Astrocyte (in vitro differentiated cells and primary cell): ENCODE measurements at places on chromosomes 13 and 19. TPM values are rescaled to one million over a fixed set of nuclear protein-coding genes. Genes with fewer than 3 reads are reported as not detected.

Gene UPK1A
- total RNA-seq, result 0.18 TPM in 1 of 2 replicates, not detected in the other

DNA sequence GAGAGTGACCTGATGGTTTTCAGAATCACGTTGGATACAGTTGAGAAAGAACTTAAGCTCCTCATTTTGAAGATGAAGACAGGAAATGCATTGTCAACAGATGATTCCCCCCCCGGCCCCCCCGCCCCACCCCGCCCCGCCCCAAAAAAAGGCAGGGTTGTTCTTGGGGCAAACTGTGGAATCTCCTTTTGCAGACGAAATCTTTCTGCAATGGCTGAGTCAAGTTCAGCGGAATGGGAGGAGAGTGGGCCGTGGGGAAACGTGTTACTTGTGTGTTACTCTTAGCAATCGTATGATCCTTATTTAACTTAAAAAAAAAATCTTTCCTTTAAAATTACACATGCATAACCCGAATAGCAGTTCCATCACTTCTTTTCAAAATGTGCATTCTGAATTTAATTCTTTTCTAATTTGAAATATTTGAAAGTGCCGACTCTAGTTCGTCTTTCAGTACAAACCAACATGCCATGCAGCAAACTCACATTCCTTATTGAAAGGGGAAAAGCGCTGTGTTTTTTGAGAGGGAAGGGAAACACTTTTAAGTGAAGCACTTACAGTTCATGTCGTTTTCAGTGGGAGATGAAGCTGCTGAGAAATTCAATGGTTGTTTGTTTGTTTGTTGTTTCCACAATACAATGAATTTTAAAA is 348.5 kb upstream of the ARGLU1 start:
- H3K4me3 ChIP-seq, result no peak overlapping the region
- H3K27ac ChIP-seq, result no peak overlapping the region
- DNase-seq, result no peak
- H3K4me1 ChIP-seq, result peaks cover 18% of the 10 kb centered on the region
- no peaks in the 10 kb centered on the region for H3K27me3 ChIP-seq
- no peaks in the 10 kb centered on the region for H3K36me3 ChIP-seq

GRCh38 chr19:12668932-12669269 is 2.3 kb downstream of the WDR83 start:
- peak overlapping the region; percentile 83 for H3K4me3 ChIP-seq
- peaks cover 21% of the 10 kb centered on the region for H3K4me1 ChIP-seq
- peak overlapping the region; percentile 97 for H3K27ac ChIP-seq

DNA sequence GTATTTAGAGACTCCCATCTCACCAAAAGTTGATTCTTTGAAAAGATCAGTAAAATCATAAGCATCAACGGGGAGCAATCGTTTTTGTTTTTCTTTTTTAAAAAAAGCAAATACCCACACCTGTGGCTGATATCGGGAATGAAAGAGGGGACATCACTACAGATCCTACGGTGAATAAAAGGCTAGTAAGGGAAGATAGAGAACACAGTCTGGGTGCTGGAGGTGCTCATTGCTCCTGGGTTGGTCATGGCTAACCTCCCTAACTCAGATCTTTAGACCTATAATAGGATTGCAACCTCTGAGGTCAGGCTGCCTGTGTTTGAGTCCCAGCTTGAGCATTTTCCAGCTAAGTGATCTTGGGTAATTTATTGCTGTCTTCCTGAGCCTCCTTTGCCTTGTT is 1.1 kb downstream of the EHD2 start:
- peak overlapping the region; percentile 93 for H3K4me3 ChIP-seq
- H3K4me1 ChIP-seq, result peaks cover 15% of the 10 kb centered on the region
- H3K36me3 ChIP-seq, result peaks cover 3% of the 10 kb centered on the region

GRCh38 chr13:97976610-97977521 is 23.4 kb downstream of the IPO5 start:
- peak overlapping the region; percentile 77 for H3K4me3 ChIP-seq
- no peaks in the 10 kb centered on the region for H3K27me3 ChIP-seq
- no peaks in the 10 kb centered on the region for H3K36me3 ChIP-seq
- no peak for DNase-seq

DNA sequence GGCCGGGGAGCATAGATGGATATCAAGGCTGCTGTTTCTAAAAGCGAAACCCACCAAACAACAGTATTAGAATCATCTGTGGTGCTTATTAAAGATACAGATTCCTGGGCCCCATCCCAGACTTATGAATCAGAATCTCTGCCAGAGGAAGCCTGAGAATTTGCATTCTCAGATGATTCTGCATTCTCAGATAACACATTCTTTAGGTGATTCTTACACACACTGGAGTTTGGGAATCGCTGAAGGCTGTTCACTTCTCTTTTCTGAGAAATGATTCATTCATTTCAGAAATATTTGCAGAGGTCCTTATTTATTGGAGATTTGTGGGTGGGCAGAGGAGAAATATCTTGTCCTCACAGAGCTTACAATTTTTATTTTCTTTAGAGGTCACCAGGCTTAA is 24.4 kb downstream of the ALOX5AP start:
- peaks cover 3% of the 10 kb centered on the region for H3K4me1 ChIP-seq
- no peak overlapping the region for H3K27ac ChIP-seq
- H3K36me3 ChIP-seq, result no peaks in the 10 kb centered on the region
- H3K4me3 ChIP-seq, result no peak overlapping the region
- H3K27me3 ChIP-seq, result peaks cover 4% of the 10 kb centered on the region

- no peak for DNase-seq
- H3K4me1 ChIP-seq, result peaks cover 25% of the 10 kb centered on the region
- H3K36me3 ChIP-seq, result no peaks in the 10 kb centered on the region
- no peak overlapping the region for H3K27ac ChIP-seq
Measured at GRCh38 chr19:10295305-10295846, 5.6 kb downstream of the ICAM5 start.

Gene GAMT
- 34.1 and 35.9 TPM in 2 replicates for total RNA-seq

Gene APOC4
- not detected in 2 replicates for total RNA-seq

Gene ERFL
- 0.36 and 0.41 TPM in 2 replicates for total RNA-seq

Gene SAE1
- total RNA-seq, result 107 and 133 TPM in 2 replicates

DNA sequence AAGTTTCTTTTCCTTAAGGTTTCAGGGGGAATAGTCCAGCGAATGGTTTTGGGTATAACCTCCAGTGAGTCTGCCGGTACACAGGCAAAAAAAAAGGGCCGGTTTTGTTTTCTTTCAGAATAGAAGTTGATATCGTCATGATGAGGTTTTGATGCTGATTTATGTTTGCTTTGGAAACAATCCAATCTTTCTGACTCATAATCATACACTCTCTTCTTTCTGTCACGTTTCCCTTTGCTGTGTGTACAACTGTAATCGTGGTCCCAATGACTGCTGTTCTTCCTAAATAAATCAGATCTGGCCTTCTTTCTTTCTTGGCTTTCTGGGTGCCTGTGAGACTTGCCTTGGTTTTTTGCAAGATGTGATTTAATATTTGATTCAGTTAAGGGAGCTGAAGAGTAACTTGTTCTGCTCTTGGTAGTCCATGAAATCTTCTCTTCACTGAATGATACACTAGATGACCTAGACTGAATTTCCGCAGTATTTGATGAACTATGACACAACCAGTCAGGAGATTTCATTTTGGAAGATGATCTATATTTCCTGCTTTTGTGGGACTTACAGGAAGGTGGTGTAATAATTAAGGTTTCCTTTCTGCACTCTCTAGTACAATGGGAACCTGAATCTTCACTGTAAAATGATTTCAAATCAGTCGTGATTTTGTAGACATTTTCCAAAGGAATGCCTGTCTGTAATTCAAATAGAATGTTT is 34.9 kb upstream of the METTL21C start:
- H3K27ac ChIP-seq, result no peak overlapping the region
- peak; percentile 60 for DNase-seq
- peaks cover 11% of the 10 kb centered on the region for H3K27me3 ChIP-seq
